Left ventricle myocardium superior (tissue), 1 donor: ENCODE measurements at places on chromosomes 6 and 20.

- DNase-seq = no peak
These were observed 4.0 kb downstream of the EDN1 start for GRCh38 chr6:12293931-12294807.

GRCh38 chr20:53598140-53599043 lies 4.8 kb upstream of the ZNF217 start:
- DNase-seq = no peak

- DNase-seq = no peak
These were observed 19.1 kb upstream of the ZSCAN23 start for GRCh38 chr6:28462401-28462800.

DNA sequence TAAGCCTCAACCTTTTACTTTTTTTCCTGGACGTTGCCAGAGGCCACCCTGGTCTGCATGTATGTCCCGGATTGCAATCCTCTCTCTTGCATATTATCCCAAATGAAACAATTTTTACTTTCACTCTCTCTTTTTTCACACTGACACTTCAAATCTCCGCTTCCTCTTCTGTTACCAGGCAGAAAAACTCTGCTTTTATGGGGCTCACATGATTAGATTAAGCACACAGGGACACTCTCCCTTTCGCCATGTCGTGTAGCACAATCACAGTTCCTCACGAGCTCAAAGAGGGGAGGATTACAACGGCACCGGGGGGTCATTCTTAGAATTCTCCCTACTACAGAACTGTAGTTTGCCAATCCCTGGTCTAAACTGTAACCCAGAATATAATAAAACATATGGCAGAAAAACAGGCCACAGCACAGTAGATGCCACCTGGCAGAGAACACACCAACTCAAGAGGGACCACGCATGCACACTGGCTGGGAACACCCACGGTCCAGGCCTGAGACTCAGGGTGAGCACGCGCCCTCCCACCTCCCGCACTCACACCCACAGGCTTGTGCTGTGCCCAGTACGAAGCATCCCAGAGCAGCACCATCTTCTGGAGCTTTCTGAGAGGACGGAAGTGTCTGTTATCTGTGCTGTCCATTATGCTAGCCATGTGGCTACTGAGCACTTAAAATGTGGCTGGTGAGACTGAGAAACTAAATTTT lies 288.7 kb downstream of the KIF16B start:
- no peak for DNase-seq

DNA sequence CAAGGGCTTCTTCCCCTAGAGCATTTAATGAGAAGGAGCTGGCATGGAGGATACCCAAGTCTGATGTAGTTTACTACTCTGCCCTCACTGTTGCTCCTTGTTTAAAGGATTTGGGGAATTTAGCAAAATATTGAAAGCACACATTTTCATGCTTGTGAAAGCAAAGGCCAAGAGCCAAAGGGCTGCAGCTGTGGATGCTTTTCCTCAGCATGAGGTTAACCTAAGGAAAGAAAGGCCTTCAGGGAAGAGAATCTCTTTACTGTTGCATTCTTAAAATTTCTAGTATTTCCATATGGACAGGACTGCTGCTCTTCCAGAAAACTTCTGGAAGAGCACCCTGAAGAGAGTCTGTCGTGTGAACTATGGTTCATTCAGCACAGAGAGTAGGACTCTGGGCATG lies 45.9 kb upstream of the SASH1 start:
- DNase-seq = no peak

DNA sequence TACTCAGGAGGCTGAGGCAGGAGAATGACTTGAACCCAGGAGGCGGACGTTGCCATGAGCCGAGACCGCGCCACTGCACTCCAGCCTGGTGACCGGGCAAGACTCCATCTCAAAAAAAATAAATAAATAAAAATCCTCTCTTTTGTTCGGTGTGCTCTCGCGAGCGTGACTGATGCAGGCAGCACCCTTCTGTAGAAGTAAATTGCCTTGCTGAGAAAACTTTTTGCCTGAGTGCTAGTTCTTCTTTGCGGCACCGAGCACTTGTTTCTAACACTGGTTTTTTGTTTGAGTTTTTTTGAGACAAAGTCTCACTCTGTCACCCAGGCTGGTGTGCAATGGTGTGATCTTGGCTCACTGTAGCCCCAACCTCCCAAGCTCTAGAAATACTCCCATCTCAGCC lies 30.5 kb downstream of the PLN start:
- DNase-seq = no peak

- no peak for DNase-seq
These were observed 5.8 kb downstream of the TTK start for GRCh38 chr6:80010288-80010687.

- no peak for DNase-seq
These were observed 97.5 kb downstream of the ERMARD start for GRCh38 chr6:169848946-169849345.

DNA sequence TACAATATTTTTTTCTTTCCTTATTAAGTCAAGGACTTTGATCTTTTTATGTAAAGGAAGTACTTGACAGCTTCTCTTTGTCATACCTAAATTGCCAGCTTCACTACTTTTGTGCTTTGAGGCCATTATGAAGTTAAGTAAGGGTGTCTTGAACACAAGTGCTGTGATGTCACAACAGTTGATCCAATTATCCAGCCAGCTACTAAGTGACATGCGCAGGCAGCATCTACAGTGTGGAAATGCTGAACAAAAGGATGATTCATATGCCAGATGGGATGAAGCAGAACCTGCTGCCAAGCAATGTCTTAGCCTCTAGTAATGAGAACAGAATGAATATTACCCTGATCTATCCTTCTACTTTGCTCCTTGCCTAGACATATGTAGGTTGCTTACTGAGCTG lies 68.3 kb upstream of the TMEM244 start:
- DNase-seq = no peak

GRCh38 chr6:36324191-36324590 lies 12.5 kb downstream of the BNIP5 start:
- no peak for DNase-seq

GRCh38 chr6:169965657-169966311 lies 214.4 kb downstream of the ERMARD start:
- DNase-seq = no peak

DNA sequence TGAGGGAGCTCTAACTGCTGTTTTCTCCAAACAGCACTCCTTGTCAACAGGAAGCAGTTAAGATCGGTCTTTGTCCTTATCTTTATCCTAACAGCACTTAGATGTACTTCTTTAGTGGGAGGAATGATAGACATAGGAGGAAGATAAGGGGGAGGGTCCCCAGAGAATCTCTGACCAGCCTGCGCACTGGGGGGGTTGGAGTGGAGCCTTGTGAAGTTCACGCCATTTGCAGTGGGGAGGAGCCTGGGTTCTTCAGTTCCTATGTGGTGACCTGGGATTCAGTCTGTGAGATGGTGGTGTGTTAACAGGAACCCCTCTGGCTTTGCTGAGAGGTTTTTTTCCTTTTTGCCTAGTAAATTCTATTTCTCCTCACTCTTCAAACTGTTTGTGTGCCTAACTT lies 18.1 kb upstream of the ASCC3 start:
- DNase-seq = no peak

- DNase-seq = no peak
These were observed 26.1 kb upstream of the GCNT2 start for GRCh38 chr6:10495029-10495428.

DNA sequence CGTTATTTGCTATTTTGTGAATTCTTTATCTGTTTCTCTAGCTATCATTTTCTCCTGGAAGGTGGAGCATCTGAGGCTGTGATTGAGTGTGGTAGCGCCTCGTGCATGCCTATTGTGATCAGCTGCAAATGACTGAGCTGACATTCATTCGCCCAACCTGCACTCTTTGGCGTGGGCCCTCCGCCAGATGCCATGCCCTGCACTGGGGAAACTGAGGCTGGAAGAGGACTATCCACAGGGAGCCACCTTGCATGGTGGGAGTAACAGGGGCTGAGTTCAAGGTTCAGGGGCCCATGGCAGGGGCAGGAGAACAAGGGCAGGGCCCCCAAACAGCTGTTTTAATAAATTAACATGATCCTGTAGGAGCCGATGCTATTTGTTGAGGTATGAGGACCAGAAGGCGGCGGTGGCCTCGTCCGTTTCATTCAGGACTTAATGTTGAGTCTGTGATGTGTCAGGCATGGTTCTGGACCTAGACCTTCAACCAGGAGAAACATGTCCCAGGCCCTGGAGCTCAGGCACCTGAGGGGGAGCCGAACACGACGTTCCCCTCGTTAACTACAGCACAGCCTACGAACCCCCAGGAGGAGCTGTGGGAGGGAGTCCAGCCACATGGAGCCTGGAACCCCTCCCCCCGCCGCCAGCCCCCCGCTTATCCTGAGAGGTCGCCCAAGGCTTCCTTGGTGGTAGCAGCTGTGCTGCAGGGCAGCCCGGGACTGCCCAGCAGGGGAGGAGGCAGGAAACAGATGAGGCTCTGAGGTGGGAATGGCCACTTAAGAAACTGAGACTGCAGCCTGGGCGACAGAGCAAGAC lies 242.9 kb downstream of the CDH4 start:
- no peak for DNase-seq

DNA sequence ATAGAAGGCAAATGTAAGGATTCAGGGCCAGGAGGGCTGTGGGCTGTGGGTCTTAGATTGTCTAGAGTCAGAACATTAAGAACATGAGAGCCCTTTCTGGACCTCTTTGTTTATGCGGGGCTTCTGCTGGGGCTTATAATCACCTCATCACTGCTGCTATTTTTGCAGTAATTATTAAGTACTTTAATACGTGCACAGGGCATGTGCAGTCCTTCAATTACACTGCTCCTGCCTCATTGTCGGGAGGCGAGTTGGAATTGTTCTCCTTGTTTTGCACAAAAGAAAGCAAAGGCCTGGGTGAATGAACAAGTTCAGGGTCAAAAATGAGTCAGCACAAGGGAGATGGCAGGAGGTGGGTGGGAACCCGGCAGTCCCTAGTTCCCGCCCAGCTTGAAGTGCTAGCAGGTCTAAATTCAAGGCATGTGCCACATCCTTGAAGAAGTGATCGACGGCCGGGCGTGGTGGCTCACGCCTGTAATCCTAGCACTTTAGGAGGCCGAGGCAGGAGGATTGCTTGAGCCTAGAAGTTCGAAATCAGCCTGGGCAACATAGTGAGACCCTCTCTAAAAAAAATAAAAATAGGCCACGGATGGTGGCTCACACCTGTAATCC lies 34.4 kb upstream of the PTPN1 start:
- DNase-seq = no peak

DNA sequence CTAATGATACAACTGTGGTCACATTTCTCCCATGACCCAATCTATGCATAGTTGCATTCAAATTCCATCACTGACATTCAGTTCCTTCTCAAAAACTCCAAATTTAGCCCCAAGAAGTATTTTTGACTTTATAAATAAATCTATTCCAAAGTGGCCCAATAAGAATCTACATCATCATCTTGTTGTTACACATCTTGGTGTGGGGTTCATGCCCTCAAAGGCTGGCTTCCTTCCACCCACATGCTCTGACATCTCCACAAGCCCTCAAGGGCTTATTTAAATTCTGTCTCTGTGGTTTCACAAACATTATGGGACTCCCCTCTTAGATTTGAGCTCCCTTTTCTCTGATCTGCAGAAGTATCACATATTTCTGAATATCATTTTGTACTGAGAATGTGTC lies 585.3 kb upstream of the BTBD3 start:
- DNase-seq = no peak

DNA sequence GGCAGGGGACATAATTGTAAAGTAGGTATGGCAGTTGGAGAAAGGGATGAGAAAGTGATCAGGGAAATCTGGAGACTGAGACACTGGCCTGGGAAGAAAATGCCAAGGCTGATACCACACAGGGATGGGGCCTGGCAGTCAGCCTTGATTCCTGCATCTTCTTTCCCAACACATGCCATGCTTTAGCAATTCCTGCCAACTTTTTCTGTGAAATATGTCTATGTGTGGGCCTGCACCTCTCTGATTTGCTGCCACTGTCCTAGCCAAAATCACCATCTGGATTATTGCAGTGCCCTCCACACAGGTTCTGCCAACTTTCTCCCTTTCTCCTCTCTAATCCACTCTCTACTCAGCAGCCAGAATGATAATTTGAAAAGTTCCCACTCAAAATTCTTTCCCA lies 759.8 kb upstream of the CITED2 start:
- no peak for DNase-seq

- DNase-seq = no peak
These were observed 270.6 kb downstream of the KHDC1L start for GRCh38 chr6:72954716-72955115.

DNA sequence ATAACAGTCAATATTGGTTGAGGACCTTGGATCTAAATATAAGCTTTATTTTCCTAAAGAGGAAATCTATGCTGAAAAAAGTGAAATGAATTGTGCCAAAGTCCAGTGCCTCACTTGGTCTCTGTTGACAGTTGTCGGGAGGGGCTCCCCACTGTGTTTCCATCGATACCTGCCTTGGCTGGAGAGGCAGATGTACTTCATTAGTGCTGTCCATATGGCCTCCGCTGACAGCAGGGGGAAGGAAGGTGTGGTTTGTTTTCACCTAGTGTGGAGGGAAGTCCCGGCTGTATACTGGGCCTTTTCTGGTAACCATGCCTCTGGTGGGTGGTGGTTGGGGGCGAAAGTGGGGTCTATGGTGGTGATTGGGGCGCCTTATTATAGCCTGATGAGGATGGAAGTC lies 42.7 kb downstream of the CD2AP start:
- DNase-seq = no peak

DNA sequence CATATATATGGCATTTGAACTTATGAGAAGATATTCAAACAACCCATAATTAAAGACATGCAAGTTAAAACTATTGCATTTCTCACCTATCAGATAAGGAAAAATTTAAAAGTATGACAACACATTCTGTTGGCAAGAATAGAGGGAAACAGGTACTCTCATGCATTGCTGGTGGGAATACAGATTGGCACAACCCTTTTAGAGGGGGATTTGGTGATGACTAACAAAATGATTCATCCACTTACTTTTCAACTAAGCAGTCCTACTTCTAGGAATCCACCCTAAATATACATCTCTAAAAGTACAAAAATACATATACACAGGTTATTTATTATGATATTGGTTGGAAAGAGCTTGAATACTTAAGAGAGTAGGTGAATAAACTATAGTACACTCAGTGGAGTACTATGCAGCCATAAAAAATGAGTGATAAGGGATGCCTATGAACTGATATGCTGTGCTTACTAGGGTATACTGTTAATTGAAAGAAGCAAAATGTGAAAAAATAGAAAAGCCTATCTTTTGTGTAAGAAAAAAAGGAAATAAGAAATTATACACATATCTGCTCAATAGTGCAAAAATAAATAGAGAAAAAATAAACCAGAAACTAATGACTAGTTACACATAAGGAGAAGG lies 42.2 kb downstream of the ADAT2 start:
- DNase-seq = no peak

GRCh38 chr6:31718265-31718664 lies 3.1 kb downstream of the LY6G6D start:
- DNase-seq = no peak

GRCh38 chr20:19858466-19859371 lies 100.7 kb downstream of the RIN2 start:
- DNase-seq = no peak

- DNase-seq = peak; percentile 66
These were observed 2.7 kb upstream of the MYT1 start for GRCh38 chr20:64161356-64162238.
